CD8-positive, alpha-beta memory T cell (primary cell): ENCODE measurements at places on chromosomes 13 and 19. TPM values are rescaled to one million over a fixed set of nuclear protein-coding genes. Genes with fewer than 3 reads are reported as not detected.
A peak's percentile ranks its signal among the peaks of the same experiment; 100 is the strongest.

The CGB8 gene
- total RNA-seq: not detected

The KIR2DL1 gene
- total RNA-seq: not detected

The SKA3 gene
- 28.3 TPM for total RNA-seq

The ZNF793 gene
- total RNA-seq: 3.9 TPM

The CACNG6 gene
- total RNA-seq: not detected

The ZDHHC20 gene
- 58.8 TPM for total RNA-seq

GRCh38 chr13:107675847-107676550 lies 539.3 kb downstream of the LIG4 start:
- no peak for DNase-seq

- DNase-seq: no peak
Measured at GRCh38 chr19:53549340-53549739, 11.4 kb downstream of the ZNF331 start.

DNA sequence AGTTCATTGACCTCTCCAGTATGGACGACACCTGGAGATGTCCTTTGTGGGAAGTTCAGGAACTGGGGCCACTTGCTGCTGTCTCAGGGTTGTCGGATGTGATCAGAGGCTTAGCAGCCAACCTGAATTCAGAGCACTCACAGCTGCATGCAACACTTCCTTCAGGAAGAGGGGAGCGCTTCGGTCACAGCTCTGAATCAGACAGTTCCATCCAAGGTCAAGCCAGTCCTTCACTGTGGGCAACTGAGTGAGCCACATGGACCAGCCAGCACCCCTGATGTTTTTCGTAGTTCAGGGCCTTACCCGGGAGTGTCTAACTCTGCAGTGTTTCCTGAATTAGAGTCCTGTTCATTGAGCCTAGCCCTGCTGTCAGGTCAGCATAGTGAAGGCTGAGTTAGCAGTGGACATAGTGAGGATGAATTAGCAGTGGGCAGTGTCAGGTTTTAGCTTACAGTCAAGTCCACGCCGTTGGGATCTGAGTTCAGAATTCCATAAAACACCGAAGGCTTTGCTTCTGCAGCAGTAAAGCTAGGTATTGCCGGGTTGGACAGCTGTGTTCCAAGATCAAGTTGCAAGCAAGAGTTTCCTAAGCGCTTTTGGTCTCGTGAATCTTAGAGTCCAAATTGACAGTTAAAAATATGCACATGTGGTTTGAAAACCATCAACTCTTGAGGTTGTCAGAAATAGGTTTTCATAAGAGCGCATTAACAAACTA lies 5.1 kb downstream of the ZNF555 start:
- no peak for DNase-seq

DNA sequence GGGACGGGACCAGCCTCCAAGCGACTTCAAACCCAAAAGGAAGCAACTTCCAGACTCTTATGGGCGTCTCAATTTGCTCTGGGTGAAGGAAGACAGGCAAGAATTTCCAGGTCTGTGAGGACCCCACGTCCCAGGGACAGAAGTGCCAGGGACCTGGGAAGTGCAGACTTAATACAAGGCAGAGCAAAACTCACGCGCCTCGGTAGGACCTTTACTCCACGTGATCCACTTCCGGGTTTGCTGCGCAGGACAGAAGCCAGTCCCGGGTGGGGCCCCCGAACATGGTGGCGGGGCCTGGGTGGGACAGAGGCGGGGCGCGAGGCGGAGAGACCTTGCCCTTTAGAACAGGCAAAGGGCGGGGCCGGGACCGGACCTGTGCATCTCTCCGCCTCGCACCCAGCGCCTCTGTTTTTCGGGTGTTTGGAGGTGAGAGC lies 9.3 kb downstream of the ZNF611 start:
- no peak for DNase-seq

DNA sequence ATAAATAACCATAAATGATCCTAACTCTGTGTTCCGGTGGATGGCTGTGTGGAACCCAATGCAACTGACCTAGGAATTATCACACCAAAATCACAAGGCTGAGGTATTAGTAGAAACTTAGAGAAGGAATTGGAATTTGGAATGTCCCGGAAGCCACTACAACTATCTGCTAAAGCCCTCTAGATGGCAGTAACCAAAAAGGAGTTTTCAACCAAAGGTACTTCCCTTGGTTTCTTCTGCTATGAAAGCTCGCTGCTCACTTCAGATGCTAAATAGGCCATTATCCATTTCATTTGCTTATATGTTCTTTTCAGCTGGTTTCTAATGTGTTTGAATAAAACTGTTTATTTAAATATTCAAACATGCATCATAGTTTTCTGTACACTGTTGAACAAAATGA lies 1589.1 kb upstream of the SPRY2 start:
- no peak for DNase-seq

- no peak for DNase-seq
Measured at GRCh38 chr19:42281827-42282762, 13.0 kb downstream of the CIC start.

GRCh38 chr13:113420833-113421600 lies 32.3 kb downstream of the ADPRHL1 start:
- no peak for DNase-seq

DNA sequence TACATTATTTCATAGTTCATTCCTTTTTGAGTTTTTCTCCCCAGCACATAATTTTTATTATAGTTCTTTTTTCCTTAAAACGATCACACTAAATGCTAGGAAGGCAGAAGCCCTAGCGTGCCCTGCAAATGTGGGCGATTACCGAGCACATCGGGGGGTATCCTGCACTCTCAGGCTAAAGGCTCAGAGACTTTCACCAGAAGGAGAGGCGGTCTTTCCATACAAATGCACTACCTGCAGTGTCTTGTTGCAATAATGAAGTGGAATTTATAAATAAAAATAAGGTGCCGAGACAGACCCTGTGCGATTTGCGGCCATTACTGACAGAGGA lies 29.3 kb upstream of the SPACA7 start:
- DNase-seq: no peak

- no peak for DNase-seq
Measured at GRCh38 chr19:3222709-3223108, 1.8 kb upstream of the CELF5 start.

- DNase-seq: peak; percentile 73
Measured at GRCh38 chr19:11694533-11695439, 44.0 kb downstream of the ZNF823 start.
